Cerebellar nuclear complex (tissue), 1 donor: ENCODE measurements at places on chromosomes 5 and 9.

DNA sequence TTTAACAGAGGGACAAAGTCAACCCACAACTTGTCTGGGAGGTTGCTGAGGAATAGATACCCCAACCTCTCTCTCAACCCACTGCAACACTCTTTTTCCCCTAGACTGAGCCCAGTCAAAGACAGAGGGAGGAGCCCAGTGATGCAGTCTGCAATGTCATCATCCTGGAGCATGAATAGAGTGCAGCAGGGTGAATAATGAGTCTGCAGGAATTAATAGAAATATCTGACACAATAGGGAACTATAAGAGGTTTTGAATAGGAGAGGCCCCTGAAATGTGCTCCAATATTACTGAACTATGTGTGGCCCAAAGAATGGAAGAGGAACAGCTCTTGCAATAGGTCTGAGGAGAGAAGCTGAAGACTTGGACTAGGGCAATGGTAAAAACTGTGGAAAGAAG lies 59.1 kb downstream of the PDCD1LG2 start:
- no peak for DNase-seq

DNA sequence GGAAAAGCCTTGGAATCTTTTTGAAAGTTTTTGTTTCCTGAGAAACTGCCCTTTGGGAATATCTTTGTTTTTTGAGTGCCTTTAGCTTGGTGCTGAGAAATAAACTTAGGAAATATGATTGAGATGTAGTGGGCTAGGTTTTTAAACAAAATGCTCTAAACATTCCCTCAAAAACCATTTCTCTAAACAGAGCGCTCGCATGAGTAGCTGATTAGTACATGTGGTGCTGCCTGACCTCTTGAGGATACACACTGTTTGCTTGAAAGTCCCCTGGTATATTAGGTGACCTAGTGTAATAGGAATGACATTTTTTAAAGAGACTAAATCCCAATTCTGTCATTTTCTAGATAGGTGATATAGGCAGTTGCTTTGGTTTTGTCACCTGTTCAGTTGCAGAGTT lies 132.3 kb downstream of the ADAMTSL1 start:
- DNase-seq, result no peak

- no peak for DNase-seq
Observed at GRCh38 chr5:68891718-68892117, 202.1 kb upstream of the SLC30A5 start.

DNA sequence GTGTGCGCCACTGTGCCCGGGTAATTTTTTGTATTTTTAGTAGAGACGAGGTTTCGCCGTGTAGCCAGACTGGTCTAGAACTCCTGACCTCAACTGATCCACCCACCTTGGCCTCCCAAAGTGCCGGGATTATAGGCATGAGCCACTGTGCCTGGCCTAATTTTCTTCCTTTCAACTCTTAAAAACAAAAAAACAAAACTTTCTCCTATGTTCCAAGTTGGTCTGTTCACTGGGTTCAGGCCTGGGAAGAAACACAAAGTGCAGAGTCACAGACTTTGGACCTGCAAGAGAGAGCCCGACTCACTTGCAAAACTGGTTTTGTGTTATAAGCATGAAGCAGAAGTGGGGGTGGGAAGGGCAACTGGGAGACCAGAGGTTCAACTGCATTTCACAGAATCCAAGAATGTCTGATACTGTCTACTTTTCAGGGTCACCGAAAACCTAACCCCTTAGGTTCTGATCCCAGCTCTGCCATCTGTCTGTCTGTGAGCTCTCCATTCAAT lies 5.2 kb upstream of the HDHD3 start:
- DNase-seq, result no peak

DNA sequence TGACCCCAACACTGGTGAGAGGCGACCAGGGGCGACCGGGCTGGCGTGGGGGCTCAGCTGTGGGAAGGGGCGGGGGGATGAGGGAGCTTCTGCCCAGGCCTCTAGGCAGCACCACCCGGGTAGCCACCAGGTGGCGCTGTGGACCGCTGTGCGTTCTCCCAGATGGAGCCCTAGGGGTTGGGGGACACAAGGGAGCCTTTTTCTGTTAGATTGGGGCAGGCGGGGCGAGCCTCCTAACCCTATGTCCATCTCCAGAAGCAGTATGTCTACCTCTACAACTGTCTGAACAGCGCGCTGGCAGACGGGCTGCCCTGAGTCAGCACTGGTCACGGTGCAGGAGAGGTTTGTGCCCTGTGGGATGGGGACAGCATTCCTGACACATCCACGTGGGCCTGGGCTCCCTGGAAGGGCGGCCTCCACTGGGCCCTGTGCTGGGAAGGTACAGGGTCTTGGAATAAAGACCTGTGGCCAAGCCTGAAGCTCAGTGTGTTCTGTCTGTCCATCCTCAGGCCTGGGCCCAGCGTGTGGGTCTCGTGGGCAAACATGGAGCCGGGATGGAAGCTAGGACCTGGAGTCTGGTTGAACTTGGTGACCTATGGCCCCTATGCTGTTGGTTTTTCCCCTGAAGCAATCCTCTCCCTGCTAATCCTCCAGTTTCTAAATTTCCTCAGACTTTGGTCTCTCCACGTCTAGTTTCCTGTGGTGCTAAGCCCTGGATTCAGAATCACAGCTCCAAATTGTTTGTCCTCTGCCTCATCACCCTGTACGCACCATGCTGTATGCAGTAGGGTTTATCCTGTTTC lies 23.1 kb upstream of the SPTLC1 start:
- DNase-seq, result no peak

DNA sequence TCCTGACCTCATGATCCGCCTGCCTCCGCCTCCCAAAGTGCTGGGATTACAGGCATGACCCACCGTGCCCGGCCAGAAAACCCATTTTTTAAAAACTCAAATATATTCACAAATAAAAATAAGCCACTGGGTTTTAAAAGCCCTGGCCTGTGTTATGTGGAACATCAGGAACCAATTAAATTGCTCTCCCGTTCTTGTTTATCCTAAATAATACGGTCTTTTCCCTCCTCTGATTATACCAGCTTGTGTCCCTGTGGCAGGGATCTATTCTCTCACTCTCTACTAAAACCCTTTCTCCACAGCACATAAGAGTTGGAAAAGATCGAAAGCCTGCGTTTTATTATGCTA lies 30.1 kb upstream of the LPAR1 start:
- DNase-seq, result no peak

- no peak for DNase-seq
Observed at GRCh38 chr5:96033116-96033515, 71.5 kb upstream of the ELL2 start.

DNA sequence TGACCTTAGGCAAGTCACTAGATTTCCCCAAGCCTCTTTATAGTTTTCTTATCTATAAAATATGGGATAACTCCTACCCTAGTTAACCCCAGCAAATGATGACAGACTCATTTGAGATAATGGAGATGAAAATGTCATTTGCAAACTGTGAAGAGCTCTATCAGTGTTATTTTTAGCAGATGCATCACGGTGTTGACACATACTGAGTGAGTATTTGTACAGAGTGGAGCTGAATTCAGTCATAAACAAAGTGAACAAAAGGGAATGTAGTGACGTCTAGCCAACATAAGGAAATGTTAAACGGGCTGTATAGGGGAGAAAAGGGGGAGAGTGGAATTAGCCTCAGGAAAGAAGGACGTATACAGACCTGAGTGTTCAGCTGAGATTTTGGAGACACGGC lies 75.9 kb downstream of the NMUR2 start:
- DNase-seq, result no peak

- no peak for DNase-seq
Observed at GRCh38 chr5:74810915-74811314, 43.9 kb downstream of the NSA2 start.

GRCh38 chr9:91150998-91151717 lies 210.6 kb downstream of the AUH start:
- DNase-seq, result no peak
